CD8-positive, alpha-beta memory T cell (primary cell): ENCODE measurements at places on chromosomes 11 and 22. TPM values are rescaled to one million over a fixed set of nuclear protein-coding genes. Genes with fewer than 3 reads are reported as not detected.

Gene PDGFB
- 2.3 TPM for total RNA-seq

GRCh38 chr11:20854215-20854955, 185.0 kb downstream of the NELL1 start:
- no peak for DNase-seq

Gene TYR
- not detected for total RNA-seq

Gene MYEOV
- total RNA-seq, result not detected

Gene RTN4RL2
- 0.27 TPM for total RNA-seq

GRCh38 chr11:46554213-46555147, 39.3 kb downstream of the AMBRA1 start:
- no peak for DNase-seq

DNA sequence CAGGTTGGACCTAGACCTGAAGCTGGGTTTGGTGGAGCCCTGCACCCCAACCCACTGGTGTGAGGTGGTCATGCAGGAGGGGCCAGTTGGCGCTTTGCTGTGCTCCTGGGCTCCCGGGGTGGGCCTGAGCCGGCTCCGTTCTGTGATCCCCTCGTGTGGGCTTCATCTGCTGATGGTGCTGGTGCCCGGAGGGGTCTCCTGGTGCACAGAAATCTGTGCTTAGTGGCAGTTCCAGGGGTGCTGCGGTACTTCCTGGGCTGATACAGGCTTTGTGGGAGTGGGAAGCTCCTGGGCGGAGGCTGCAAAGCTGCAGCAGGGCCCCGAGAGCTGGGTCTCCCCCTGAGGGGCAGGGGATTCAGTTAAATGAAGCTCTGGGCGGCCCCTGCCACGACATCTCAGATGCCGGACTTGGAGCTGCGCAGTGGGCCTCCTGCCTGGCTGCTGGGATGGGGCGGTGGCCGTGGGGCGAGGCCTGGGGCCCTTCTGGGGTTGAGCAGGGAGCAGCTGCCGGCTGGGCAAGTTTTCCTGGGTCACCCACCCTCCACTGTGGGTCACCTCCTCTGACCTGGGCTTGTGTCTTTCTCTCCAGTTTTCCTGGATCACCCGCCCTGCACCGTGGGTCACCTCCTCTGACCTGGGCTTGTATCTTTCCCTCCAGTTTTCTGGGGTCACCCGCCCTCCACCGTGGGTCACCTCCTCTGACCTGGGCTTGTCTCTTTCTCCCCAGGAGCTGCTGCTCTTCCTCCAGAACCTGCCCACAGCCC, 410.5 kb downstream of the TBC1D22A start:
- peak; percentile 36 for DNase-seq

GRCh38 chr11:113505541-113506375, 30.6 kb upstream of the DRD2 start:
- DNase-seq, result no peak
